ENCODE measurements at places on chromosomes 1 and 21. TPM values are rescaled to one million over a fixed set of nuclear protein-coding genes. Genes with fewer than 3 reads are reported as not detected.

DNA sequence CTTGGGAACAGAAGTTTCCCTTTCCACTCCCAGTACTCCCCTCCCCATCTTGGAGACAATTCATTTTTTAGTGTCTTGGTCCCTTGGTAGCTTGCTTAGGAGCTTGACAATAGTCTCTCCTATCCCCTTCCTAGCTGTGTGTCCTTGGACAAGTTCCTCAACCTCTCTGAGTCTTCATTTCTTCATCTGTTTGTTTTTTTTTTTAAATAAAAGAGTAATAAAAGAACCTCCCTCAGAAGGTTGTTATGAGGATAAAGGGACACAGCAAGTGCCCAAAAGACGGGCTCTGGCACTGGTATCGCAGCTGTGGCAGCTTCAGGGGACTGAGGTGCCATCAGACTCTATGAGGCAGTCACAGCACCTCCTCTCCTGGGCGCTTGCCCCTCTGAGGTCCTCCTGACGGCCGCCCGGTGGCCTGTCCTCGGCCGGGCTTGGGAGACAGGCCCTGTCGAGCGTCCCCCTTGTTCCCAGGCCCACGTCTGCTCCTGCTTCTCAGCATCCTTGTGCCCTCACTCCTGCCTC is 689.2 kb downstream of the MATN1 start:
- DNase-seq: no peak

The HPCAL4 gene
- not detected for polyA plus RNA-seq

GRCh38 chr1:209505044-209505443 is 78.5 kb upstream of the CAMK1G start:
- peak; percentile 28 for DNase-seq

GRCh38 chr1:69814926-69815325 is 247.2 kb downstream of the LRRC7 start:
- no peak for DNase-seq

The LCA5L gene
- 0.06 TPM for polyA plus RNA-seq

DNA sequence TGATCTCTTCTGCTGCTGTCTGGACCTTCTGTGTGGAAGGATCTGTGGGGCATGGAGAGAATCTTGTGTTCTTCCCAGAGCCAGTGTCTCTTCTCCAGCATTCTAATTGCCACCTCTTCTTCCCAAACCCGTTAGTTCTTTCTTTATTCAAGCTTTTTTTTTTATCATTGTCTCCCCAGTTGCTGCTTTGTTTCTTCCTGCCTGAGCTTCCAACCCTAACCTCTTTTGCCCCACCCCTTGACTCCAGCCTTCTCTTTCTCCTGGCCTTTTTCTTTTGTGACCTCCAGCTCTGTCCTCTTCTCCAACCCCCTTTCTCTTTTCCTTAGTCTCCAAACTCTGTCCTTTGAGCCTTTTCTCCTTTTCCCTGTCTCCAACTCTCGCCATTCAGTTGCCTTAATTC is 4.5 kb downstream of the AGO1 start:
- DNase-seq: no peak

GRCh38 chr1:185442050-185442449 is 125.0 kb upstream of the IVNS1ABP start:
- peak; percentile 29 for DNase-seq

The KPRP gene
- polyA plus RNA-seq: not detected

Data from IMR-90 (cell line).